ENCODE measurements at places on chromosomes 13 and 19.

GRCh38 chr13:42375663-42376062 is 103.7 kb downstream of the AKAP11 start:
- DNase-seq: no peak

GRCh38 chr13:47628666-47629065 is 372.4 kb downstream of the SUCLA2 start:
- DNase-seq: no peak

DNA sequence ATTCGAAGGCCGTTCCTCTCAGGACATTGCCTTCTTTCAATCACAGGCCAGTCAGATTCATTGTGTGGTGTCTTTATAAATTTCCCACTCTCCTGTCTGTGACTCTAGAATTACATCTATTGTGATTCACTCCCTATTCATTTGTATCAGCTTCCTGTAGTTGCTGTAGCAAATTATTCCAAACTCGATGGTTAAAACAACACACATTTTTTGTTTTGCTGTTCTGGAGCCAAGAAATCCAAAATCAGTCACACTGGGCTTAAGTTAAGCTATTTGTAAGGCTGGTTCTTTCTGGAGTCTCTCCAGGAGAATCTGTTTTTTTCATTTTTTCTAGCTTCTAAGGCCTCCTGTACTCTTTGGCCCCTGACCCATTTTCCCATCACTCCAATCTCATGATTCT is 1487.0 kb upstream of the SLC10A2 start:
- DNase-seq: no peak

- no peak for DNase-seq
Measured at GRCh38 chr13:39864221-39864620, 208.8 kb downstream of the COG6 start.

DNA sequence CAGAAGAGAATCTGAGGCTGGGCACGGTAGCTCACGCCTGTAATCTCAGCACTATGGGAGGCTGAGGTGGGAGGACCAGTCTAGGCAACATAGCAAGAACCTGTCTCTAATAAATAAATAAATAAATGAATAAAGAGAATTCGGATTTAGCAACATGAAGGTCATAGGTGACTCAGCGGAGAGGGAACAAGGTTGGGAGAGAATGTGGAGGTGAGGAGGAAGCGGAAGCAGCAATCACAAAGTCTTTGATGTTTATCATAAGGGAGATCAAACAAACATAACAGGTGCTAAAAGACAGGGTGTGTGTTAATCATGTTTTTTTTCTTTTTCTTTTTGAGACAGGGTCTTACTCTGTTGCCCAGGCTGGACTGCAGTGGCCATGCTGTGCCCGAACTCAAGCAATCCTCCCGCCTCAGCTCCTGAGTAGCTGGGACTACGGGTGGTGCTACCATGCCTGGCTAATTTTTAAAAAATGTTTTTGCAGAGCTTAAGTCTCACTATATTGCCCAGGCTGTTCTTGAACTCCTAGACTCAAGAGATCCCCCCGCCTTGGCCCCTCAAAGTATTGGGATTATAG is 16.3 kb downstream of the PBX4 start:
- no peak for DNase-seq

DNA sequence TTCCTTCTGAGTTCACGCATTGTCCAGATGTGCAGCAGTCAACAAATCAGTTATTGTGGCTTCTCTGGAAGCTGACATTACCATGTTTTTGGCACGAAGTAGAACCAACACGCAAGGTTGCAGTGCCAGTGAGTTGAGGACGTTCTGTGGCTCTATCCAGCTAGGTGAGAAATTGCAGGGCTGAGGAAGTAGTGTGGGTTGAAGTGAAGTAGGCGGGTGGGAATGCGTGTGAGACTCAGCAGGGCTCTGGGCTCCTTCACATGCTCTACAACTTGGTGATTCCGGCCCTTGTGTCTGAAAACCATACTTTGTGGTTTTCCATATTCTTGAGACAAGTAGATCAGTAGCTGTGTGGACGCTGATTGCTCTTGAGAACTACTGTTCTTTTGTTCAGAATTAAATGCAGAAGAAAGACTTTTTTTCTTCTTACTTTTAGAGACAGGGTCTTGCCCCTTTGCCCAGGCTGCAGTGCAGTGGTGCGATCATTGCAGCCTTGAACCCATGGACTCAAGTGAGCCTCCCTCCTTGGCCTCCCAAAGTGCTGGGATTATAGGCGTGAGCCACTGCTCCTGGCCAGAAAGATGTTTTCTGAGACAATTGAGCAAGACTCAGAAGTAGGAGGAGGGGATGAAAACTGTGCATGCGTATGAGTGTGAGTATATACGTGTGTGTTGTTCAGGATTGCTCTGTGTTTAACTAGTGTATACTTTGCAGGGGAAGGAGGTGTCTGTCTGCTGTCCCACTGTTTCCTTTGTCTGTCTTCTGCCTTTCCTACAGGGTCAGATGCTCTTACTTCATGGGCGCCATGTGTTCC is 46.2 kb downstream of the GATAD2A start:
- no peak for DNase-seq

- DNase-seq: no peak
Measured at GRCh38 chr13:109656206-109656605, 130.2 kb downstream of the IRS2 start.

- no peak for DNase-seq
Measured at GRCh38 chr19:43997631-43998290, 5.0 kb upstream of the ZNF230 start.

DNA sequence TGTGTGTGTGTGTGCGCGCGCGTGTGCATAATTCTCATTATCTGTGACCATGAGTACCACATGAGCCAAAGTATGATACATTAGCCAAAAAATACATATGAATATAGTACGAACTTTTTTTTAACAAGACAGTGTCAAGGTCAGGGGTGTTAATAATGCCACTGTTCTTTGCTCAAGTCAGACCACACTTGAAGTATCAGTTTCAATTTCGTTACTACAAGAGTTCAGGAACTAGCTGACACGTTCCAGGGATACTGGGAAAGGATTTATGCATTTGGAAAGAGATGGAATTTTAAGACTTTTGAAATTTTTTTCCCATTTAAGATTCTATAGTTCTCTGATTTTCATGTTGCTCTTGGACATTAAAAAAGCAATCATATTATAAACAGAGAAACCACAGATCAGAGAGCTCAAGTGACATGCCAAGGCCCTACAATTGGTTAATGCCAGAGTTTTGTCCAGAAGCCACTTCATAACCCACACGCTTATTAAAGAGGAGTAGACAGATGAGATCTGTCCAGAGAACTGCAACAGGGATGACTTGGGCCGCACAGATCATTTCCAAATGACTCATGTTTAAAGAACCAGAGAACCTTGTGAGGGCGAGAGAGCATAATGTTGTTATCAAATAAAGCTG is 718.8 kb upstream of the SGCG start:
- no peak for DNase-seq

DNA sequence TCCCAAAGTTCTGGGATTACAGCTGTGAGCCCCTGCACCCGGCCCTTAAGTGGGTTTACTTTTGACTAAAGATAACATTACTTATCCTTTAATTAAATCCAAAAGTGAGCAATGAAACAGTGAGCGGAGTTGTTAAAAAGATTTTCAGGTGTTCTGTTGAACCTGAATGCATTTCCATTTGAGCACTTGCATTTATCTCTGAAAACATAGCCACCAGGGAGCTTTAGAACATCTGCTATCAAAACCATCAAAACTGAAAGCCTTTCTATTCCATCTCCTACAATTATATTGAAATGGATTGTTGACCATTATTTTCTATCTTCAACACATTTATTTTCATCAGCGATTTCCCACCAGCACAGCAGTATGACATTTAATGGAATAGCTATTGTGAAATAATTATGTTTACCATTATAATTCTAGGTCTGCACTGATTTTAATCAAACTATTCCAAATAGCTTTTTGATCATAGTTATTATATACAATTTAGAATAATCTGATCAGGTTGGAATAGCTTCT is 269.0 kb downstream of the FGF14 start:
- no peak for DNase-seq

DNA sequence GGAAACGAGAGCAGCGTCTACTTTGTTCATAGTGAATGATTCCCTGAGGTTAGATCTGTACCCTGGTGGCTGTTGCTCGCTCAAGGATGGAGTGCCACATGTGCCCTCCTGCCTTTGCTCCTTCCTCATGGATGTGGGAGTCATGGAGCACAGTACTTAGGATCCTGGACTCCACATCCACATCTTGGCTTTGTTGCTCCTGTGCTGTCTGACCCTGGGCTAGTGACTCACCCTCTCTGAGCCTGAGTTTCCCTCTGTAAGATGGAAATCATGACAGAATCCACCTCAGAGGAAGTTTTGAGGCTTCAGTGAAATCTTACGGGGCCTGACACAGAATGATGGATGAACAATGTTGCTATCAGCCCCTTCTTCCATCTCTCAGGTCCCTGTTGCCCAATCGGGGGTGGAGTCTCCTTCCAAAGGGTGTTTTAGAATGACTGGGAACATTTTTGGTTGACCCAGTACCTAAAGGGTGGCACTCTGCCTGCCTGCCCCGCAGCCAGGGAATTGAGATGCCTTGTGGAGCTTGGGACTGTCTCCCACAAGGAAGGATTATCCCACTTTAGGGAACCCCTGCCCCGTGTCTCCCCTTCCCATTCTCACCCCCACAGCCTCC is 9.8 kb upstream of the TIMM50 start:
- DNase-seq: no peak

GRCh38 chr13:27034678-27035111 is 136.9 kb downstream of the USP12 start:
- DNase-seq: no peak

All from AG04449 (cell line).